CD4-positive, alpha-beta T cell (primary cell): ENCODE measurements at places on chromosomes 6 and 20.

GRCh38 chr6:11921751-11922150 lies 90.4 kb upstream of the HIVEP1 start:
- DNase-seq, result no peak

DNA sequence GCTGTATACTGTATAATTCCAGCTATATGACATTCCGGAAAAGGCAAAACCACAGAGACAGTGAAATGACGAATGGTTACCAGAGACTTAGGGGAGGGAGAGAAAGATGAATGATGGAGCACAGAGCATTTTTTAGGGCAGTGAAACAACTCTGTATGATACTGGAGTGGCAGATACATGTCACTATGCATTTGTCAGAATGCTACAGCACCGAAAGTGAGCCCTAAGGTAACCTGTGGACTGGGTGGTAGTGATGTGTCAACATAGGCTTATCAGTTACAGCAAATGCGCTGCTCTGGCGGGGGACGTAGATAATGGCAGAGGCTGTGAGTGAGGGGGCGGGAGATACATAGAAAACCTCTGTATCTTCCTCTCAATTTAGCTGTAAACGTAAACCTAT lies 201.3 kb upstream of the SSTR4 start:
- no peak for DNase-seq

DNA sequence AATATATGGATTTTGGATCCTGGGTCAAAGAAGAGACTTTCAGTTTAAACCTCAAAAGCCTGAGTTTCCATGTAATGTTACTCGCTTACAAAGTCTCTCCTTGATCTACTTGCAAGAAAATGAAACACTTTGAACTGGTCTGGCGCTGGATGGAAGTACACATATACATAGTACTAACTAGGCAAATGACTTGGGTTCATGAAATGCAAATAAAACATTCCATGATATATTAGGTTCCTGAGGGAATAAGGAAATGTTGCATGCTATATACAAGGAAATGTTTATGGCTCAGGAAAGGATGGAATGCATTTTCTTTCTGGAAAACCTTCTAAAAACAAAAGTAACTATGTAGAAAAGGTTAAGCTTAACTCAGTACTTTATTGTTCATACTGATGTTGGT lies 11.4 kb upstream of the TXLNB start:
- no peak for DNase-seq

DNA sequence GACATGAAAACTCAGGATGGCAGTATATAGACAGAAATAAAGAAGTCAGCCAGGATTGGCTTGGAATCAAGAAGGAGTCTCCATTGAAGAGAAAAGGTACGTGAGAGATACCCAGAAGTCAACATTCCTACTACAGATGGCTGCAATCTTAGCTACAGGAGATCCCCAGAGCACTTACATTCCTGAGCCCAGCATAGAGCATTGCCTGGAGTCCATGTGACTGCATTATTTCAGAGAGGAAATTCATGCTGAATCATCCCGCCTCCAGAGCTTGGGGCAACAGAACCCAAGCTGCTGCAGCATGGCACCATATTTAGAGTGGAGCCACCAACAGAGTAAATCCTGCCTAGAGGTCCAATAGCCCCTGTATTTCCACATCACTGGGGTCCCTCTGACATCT lies 125.0 kb upstream of the GRIK2 start:
- no peak for DNase-seq

- DNase-seq, result no peak
These were observed 327.8 kb upstream of the MAN1A1 start for GRCh38 chr6:119677384-119677783.

DNA sequence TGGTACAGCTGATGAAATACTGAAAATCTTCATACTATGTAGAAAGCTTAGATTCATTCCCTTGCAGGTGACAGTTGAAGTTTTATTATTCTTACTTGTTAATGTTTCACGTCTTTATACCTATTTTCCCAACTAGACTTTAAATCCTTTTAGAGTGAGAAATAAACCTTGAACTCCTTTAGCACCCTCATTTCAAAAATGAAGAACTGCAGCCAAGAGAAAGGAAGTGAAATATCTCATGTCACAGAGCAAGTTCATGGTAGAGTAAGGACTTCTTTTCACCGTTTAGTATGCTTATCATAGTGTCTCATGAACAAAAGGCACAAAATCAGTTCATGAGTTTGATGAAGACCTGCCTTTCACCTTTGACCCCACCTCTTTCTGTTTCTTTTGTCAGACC lies 38.5 kb downstream of the ORC3 start:
- no peak for DNase-seq

GRCh38 chr6:30918670-30919069 lies 4.6 kb downstream of the VARS2 start:
- no peak for DNase-seq

DNA sequence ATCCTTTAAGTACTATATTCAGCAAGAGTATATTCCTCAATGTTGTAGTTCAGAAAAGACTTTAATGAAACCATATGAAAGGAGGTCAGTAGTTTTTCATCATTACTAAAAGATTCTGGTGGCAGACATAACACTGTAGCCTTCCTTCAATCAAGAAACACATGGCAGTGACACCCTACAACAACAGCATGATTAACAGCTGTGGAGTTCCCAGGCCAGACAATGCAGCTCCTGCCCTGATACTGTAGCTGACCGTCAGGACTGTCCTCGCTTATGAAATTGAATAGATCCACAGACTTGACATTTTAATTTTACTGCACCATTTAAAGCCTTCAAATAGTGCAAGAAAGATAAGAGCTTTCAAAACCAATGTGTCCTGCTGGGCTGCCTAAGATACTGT lies 43.6 kb downstream of the USP45 start:
- no peak for DNase-seq

DNA sequence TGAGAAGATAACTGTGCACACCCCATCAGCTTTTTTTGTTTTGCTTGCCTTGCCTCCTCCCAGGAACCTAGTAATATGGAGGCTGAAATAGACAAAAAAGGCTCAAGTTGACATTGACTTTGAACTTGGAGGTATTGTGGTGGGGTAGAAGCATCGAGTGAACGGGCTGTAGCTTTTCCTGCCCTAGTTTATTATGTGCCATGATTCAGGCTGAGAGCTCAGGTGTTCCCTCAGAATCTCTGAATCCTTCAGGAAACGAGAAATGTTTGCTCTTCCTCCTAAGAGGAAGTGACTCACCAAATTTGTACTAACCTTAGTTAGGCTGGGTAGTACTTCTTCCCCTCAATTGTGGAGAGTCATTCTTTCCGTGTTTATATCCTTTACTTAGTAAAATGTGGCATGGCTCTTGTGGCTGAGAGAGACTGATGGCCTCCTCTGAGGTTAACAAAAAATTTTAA lies 98.8 kb downstream of the SASH1 start:
- no peak for DNase-seq

DNA sequence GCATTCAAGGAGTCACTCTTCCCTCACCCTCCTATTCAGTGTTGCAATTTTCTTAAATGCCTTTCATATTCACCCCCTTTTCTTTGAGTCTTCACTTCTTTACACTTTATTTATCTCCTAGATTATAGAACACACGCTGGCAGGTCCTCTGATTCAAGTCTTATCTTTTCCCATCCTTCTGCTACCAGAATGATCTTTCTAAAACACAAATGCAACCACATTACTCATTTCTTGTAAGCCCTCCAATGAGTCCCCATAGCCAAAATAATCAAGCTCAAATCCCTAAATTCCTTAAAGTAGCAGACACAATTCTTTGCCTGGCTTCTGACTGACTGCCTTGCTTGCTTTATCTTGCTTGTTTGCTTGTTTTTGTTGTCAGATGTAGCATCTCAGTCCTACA lies 920.0 kb downstream of the TFAP2A start:
- DNase-seq, result no peak

DNA sequence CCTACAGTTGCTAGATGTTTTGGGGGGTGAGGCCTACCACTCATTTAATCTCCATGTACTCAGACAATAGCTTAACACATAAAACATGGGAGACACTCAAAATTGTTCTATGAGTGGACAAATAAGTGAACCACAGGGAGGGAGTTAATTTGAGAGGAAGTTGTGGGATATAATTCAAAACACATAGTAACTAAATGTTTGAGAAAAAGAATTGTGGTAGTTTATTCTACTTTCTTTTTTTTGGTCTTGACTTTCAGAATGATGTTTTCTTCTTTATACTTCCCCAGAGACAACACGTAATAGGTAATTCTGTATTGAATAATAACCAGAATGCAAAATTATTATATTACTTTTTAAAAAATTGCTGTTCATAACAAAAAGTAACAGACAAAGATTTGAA lies 453.8 kb downstream of the RFPL4B start:
- no peak for DNase-seq

GRCh38 chr6:143964674-143965081 lies 43.4 kb downstream of the PLAGL1 start:
- no peak for DNase-seq

DNA sequence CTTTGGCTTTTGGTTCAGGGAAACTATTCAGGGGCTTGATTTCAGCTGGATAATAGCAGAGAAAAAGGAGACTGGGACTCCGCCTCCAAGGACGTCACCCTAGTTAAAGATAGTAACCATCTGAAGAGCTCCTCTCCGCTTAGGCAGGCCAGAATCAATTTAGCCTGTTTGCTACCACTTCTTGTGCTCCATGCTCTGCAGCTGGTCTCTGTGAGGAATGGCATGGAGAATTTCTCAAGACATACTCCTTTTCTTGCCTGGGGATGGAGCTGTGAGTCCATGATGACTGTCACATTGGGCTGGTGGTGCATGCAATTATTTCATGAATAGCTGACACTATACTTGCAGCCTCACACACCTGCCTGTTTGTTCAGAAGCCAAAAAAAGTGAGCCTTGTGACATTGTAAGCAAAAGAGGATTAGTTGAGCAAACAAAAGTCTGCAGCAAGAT lies 61.4 kb downstream of the TXLNB start:
- no peak for DNase-seq

DNA sequence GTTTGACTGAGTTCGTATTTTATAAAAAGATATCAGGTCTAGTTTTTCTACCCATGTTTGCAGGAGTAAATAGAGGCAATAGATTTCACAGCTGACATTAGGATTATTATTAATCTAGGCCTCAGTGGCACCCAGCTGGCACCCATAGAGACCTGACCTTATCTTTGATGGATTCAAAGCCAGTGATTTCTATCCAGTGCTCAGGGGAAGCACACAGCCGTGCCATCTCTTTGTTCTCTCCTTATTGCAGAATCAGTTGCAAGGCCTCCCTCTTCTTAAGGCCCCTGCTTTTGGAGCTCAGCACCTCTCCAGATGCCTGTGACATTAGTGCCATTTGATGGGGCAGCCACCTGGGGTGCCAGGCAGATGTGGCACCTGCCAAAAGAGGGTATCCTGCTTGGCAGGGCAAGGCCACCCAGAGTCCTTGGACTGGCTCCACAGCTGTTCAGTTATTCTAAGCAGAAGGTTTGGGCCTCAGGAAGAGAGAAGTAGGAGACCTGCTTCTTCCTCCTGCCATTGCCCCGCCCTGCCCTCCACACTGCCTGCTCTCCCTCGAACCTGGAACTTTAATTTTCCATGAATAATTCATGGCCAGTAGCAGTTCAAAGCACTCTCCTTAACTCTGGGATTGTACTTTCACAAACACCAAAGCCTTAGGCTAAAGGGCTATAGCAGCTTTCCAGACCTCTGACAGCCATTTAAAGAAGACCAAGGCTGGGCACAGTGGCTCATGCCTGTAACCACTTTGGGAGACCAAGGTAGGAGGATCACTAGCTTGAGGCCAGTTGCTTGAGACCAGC lies 206.3 kb downstream of the ZDHHC14 start:
- DNase-seq, result no peak

- no peak for DNase-seq
These were observed 331.1 kb upstream of the HSF2 start for GRCh38 chr6:122068291-122068769.

GRCh38 chr20:46054606-46055005 lies 25.6 kb downstream of the SLC12A5 start:
- DNase-seq, result no peak

- no peak for DNase-seq
These were observed 223.2 kb downstream of the PRL start for GRCh38 chr6:22073516-22074198.

DNA sequence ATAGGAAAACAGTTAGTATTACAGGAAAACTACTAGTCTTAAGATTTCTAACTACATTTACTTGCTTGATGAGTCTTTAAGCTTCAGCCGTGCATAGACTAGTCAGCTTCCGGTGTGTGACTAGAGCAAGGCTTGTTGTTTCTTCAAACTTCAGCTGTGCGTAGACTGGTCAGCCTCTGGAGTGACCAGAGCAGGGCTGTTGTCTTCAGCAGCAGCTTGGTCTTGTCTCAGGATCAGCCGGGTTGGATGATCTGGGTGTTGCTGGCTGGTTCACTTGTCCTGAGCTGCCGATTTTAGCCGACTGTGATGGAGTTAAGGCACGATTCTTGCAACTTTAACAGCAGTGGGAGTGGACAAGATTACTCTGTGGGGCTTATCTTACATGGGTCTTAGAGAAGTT lies 44.7 kb downstream of the HLA-C start:
- no peak for DNase-seq

DNA sequence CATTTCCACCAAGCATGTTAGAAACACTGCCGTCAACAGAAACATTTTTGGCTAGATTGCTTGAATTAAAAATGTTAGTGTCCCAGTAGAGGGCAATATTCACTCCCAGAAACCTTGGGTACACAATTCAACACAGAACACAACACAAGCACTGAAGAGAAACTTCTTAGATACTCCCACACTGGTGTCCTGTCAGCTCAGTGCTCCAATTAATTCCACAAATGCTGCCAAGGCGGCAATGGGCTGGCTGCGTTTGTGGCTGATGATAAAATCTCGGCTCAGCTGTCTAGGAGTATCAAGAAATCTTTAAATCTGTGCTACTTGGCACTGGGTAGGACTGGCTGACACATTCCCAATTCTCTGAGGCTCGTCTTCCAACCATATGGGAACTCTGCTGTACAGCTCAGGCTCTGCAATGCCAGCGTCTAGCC lies 39.3 kb downstream of the BEND3 start:
- no peak for DNase-seq

GRCh38 chr6:52312461-52312860 lies 27.9 kb upstream of the MCM3 start:
- no peak for DNase-seq

DNA sequence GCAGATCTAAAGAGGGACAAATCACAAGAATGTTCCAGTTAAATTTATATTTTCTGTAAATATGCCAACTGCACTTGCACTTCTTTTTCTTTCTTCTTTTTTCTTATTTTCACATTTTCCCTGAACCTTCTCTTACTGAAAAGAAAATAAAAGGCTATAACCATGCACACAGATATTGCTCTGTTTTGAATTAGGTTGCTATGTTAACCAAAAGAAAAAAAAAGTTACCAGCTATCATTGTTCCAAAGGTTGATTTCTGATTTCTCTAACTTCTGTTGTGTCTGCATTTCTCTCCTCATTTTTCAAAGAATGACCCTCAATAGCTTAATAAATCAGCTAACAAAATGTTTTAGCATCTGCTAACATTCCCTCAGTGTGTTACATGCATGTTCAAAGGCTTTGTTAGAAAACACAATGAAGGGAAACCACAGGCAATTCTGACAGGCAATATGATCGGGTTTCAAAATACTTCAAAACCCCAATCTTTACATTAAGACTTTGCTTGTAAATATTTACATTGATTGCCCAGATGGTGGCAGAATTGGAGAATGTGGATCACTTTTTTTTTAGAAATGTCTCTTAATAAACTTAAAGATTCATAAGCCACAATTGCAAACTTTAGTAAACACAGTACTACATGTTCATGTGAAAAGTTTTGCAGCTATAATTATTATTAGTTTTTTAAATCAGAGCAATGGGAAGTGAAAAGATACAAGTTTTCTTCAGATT lies 928.3 kb upstream of the FLRT3 start:
- no peak for DNase-seq
